Stimulated activated CD8-positive, alpha-beta memory T cell treated with anti-CD3 and anti-CD28 coated beads, Interleukin-7, amount 100 ng/mL, for 1 hour (primary cell): ENCODE measurements at places on chromosomes 1 and 21.

DNA sequence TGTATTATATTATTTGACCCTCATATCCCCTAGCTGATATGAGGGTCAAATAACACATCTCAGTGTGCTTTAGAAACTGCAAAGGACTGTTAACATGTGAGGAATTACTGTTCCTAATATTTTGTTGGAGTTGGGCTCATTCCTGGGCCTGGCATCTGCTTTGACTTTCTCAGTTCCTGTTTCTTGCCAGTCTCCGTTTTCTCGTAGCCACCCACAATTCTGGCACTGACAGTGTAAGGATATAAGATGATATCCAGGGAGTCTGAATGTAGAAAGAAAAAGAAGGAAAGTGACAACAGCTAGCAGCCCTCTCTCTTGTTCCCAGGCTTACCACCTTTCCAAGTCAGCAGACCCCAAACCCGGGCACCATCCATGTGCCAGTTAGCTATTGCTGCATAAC is 54.4 kb upstream of the SCMH1 start:
- DNase-seq, result no peak

GRCh38 chr1:172167796-172168596 is 252.5 kb upstream of the C1orf105 start:
- DNase-seq, result no peak

DNA sequence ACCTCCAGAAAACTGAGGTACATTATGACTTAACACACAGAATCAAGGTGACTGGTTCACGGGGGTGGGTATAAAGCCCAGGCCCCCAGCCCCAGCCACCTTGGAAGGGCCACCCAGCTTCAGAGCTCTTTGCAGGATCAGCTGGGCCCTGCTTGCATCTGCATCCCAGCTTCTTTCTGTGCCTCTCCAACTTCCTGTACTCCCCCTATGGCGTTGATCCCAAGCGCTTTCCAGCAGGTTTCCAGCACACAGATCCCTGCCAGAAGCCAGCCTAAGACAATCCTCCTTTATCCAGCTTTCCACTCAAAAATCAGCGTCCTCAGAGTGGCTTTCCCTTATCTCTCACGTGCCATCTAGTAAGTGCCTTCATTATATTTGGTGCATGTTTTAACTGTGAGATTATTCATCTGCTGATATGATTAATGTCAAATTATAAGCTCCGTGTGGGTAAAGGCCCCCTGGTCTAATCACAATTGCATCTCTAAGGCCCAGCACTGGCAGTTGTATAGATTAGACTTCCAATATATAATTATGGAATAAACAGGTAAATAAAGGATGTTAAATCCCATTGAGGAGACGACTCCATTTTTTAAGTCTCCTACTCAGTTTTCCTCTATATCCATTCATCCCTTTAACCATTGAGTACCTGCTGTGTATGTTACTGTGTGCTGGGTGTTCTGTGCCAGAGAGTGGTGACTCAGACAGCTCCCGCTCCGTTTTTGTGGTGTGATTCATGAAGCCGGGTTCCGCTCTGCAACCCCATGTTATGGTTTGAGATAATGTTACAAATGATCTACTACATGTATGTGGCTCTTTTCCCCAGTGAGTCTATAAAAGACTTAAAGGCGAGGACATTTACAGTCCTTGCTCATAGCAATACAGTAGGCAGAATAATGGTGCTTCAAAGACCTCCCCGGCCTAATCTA is 387.6 kb downstream of the PCP4 start:
- DNase-seq, result no peak

- no peak for DNase-seq
Observed at GRCh38 chr1:172567720-172568119, 34.8 kb downstream of the SUCO start.

GRCh38 chr1:231950331-231951128 is 323.9 kb downstream of the DISC1 start:
- no peak for DNase-seq

- no peak for DNase-seq
Observed at GRCh38 chr1:190963321-190963720, 485.7 kb upstream of the BRINP3 start.

- no peak for DNase-seq
Observed at GRCh38 chr1:212477680-212478466, 45.2 kb downstream of the NENF start.

DNA sequence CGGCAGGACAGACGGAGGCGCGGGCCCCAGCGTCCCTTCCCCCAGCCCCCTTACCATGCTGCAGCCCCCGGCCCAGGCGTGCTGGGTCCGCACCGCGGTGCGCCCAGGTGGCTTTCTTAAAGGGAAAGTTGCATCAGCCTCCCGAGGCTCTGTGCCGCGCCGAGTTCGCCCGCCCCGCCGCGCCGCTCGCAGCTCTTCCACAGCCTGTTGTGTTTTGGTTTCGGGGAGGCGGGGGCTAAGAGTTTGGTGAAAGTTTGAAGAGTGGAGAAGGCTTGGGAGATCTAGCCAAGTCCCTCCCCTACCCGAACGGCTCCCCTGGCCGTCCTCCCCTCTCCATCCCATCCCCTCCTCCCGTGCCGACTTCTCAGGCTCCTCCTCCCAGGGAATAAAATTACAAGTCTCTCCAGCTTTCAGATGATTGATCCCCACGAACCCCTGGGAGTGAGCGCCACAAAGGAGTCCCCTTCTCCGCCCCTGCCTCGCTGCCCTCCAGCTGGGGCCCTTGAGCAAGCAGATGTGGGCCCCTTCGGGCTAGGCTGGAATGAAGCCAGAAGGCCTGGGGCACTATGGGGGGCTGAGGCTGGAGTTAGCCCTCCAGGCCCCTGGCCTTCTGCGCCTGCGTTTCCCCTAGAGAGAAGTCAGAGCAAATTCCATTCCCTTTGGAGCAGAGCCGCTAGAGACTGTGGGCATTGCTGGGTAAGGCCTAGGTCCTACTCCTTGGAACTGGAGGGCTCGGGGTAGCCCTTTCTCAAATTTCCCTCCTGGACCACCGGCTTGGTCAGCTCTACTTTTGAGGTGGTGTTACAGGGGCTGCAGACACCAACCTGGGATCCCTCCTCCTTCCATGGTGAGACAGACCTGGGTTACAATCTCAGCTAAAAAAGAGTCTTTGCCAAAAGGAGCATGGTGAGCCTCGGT is at the start of gene SLC6A9:
Gene SLC6A9, minus strand, starts transcription at position 211 of the 918 bp plus-strand sequence. CDS start 7,185 bp downstream, outside the sequence.
- no peak for DNase-seq

DNA sequence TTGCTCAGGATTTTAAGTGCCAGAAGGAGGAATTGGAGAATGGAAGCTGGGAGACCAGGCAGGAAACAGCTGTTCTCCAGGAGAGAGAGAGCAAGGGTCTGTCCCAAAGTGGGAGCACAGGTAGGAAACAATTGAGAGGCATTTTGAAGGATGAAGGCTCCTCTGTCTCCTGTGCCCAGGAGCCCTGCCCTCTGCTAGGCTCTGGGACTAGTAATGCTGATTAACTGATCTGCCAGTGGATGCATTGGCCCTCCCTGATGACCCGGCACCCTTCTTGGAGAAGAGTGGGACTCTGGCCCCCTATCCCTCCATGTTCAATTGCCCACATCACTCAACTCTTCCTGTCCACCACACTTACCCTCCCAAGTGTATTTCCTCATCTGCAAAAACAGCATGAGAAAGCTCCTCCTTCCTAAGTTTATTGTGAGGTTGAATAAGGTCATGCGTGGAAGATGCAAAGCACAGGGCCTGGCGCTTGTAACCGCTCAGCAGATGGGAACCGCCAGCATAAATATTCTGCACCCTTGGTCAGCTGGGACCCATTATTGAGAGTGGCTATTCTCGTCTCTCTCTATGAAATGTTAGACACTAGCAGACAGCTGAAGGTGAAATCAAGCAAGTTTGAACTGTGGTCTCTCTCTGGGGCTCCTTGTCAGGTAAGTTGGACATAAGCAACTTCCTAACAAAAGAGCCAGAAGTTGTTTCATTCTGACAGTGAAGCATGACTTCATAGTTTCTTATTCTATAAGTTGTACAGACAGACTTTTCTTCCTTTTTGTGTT is 63.0 kb upstream of the ANGPTL1 start:
- no peak for DNase-seq

GRCh38 chr1:112074711-112075110 is 85.2 kb upstream of the KCND3 start:
- DNase-seq, result no peak

DNA sequence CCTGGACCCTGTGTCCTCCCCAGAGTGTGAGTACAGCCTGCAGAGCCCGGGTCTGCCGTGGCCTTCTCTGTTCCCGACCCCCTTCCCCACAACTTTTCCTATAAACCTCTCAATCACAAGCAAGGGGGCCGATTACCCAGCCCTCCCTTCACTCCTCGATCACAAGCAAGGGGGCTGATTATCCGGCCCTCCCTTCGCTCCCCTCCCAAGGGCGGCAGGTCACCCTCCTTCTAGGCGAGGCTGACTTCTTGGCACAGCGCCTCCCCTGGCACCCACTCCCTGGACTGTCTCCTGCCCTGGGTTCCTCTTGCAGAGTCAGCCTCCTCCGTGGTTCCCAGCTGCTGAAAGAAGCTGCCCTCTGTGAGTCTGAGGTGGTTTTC is 12.3 kb upstream of the LDLRAP1 start:
- DNase-seq, result no peak

DNA sequence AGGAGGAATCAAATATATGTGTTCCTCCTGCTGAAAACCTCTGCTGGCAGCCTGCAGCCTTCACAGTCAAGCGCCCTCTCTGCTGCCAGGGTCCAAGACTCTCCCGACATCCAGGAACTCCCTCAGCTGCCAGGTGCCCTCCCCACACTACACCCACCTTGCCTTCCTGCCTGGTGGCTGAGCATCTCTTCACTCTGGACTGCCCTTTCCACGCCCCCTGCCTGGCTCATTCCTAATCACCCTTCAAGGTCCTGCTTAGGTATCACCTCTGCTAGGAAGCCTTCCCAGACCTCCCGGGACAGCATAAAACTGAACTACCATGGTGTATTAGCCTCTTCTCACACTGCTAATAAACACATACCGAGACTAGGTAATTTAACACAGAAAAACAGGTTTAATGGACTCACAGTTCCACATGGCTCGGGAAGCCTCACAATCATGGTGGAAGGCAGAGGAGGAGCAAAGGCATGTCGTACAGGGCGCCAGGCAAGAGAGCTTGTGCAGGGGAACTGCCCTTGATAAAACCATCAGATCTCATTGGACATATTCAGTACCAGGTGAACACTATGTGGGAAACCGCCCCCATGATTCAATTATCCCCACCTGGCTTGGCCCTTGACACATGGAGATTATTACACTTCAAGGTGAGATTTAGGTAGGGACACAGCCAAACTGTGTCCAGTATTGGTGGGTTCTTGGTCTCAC is 15.3 kb downstream of the LDLRAD1 start:
- no peak for DNase-seq

GRCh38 chr1:25616987-25617624 is 515 bp downstream of the MAN1C1 start:
- DNase-seq, result no peak

DNA sequence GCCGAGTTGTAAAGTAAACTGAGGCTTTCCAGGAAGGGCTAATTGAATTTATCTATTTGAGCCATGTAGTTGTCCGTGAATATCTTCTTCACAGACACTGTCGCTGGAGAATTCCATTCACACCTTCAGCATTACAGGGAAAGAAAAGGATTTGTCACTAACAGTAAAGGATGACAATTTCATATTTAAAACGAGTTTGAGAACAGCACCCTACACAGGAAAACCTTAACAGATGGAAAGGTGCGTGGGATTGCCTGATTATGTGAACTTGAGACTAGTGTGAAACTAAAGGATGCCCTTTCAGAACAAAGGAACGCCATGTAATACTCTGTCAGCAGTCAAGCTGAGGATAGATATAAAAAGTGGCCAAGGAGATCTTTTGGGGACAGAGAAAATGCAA is 492.5 kb upstream of the ADGRL2 start:
- DNase-seq, result no peak

DNA sequence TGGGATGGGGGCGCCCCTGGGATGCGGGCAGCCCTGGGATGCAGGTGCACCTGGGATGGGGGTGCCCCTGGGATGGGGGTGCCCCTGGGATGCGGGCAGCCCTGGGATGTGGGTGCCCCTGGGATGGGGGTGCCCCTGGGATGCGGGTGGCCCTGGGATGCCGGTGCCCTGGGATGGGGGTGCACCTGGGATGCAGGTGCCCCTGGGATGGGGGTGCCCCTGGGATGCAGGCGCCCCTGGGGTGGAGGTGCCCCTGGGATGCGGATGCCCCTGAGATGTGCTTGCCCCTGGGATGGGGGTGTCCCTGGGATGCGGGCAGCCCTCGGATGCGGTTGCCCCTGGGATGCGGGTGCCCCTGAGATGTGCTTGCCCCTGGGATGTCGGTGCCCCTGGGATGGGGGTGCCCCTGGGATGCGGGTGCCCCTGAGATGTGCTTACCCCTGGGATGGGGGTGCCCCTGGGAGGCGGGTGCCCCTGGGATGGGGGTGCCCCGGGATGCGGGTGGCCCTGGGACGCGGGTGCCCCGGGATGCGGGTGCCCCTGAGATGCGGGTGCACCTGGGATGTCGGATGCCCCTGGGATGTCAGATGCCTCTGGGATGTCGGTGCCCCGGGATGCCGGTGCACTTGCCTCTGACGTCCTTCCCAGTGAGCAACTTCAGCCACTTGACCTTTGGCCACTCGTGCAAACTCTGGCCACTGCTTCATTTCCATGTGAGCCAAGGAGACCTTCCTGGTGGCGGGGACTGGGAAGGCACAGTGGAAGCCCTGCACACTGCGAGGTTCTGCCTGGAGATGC is 37.3 kb upstream of the SLC19A1 start:
- DNase-seq, result no peak

DNA sequence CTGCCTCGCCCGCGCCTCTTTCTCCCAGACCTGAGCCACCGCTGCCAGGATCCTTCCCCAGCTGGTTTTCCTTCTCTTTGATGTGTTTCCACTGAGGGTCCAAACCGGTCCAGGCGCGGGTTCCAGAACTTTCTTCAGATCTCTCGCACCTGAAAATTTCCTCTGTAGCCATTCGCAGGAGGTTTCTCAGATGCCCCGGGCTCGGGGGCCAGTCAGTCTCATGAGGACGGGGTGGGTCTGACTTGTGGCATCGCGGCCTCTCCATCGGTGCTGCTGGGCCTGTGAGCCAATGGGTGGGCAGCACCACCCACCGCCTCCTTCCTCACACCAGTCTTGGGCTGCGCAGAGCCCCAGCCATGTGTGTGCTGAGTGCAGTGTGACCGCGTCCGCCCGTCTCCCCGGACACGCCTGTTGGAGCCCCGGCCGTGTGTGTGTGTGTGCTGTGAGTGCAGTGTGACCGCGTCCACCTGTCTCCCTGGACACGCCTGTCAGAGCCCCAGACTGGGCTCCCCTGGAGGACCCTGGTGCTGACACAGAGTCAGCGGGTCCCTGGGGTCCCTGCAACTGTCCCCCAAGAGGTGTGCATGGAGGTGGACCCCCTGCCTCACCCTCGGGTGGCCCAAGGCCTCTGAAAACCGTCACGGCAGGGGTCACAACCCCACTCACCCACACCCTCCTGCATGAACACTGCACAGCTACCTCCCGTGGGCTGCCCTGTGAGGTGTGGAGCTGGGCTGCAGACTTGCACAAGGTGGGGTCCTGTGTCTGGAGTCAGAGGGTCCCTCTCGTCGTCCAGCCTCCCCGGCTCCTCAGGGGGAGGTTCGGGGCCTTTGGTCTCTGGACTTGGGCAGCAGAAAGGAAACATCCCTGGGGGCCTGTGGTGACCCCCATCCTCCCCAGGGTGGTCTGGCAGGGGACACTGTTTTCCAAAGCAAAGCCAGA is 20.2 kb downstream of the COL18A1 start:
- DNase-seq, result no peak
